ENCODE measurements at places on chromosomes 13 and 19.

DNA sequence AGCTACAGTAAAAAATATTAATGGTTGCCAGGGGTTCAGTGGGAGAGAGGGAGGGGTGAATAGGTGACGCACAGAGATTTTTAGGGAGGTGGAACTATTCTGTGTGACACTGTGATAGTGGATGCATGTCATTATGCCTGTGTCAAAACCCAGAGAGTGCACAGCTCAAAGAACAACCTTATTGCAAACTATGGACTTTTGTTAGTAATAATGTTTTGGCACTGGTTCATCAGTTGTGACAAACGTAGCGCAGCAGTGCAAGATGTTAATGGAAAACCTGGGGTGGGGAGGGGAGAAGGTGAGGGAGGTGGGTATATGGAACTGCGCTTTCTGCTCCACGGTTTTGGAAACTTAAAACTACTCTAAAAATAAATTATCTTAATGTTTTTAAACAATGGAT lies 134.6 kb upstream of the RFC3 start:
- DNase-seq, result no peak

DNA sequence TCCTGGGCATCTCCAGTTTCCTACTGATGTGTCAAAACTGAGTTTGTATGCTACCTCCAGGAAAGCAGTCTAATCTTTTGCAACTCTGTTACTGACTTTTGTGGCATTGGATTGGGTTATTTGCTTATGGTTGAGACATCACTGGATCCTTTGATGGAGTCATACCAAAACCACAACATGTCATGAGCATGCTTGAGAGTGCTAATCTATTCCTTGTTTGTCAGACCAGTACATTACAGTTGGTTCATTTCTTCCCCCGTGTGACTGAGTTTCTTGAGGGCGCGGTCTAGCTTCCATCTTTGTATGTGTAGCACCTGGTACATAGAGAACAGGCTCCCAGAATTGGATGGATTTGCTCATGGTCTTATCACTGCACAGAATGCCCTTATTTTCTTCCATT lies 43.2 kb downstream of the SUGT1 start:
- no peak for DNase-seq

DNA sequence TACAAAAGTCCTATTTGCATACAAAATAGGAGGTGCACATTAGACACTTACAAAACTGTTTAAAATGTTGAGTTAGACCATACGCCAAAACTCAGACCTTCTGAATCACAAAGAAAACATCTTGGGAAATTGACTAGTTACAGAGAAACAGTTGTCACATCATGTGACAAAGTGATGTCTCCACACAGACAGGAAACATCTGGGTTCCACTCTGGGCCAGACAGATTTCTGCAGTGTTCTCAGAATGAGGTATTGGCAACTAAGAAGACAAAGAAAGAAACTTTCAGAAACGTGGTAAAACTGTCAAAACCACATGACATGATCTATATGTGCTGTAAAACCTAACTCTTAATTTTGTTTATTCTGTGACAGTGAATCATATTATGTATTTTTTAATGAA lies 6.7 kb downstream of the ZNF793 start:
- DNase-seq, result no peak

DNA sequence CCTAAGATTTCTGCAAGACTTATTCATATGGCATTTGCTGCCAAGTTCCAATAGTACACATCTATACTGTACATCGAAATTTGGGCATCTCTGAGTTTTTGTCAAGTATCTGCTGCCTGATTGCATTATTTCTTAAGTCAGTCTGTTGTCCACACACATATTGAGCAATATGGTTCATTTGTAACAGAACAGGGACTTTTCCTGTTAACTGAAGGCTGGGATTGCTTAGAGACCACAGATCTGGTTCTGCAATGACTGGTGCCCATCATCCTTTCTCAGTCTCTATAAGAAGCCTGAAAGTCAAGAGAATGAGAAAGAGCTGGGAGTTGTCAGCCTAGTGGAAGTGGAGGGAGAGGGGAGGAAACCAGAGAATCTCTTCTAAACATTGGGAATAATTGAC lies 22.5 kb upstream of the MYCBP2 start:
- no peak for DNase-seq

- DNase-seq, result no peak
Measured at GRCh38 chr19:2678044-2678671, 24.3 kb downstream of the GNG7 start.

DNA sequence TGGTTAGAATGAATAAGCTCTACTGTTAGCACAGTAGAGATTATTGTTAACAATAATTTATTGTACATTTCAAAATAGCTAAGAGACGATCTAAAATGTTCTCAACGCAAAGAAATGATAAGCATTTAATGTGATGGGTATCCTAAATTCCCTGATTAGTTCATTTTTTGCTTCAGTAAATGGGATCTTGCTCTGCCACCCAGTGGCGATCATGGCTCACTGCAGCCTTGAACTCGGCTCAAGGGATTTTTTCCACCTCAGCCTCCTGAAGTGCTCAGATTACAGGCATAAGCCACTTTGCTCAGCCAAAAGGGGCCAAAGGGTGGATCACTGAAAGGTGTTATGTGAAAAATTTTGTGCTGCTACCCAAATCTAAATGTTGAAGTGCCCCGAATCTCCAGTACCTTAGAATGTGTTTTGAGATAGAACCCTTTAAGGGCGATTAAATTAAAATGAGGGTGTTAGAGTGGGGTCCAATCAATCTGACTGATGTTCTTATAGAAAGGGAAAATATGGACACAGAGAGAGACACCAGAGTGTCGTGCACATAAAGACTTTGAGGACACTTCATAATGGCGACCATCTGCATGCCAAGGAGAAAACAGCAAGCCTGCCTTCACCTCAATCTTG lies 31.5 kb upstream of the ZNF766 start:
- no peak for DNase-seq

GRCh38 chr13:73958657-73959397 lies 175.4 kb downstream of the KLF12 start:
- peak; percentile 15 for DNase-seq

- no peak for DNase-seq
Measured at GRCh38 chr13:40644838-40645604, 21.4 kb downstream of the FOXO1 start.

DNA sequence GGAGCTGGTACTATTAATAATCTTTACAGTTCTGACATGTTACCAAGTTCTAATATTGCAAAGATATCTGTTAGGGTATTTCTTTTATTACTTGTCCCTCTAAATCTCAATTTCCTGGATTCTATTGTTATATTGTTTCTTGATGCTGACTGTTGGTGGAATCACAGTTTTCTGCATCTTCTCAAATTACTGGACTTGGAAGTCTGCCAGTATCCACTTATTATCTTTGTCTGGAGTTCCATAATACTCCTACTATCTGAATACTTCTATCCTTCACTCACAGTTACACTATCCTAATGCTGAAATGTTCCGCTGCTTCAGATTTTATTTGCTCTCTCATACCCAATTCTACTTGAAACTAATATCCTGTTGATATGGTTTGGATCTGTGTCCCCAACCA lies 1985.7 kb upstream of the PRR20A start:
- DNase-seq, result no peak

DNA sequence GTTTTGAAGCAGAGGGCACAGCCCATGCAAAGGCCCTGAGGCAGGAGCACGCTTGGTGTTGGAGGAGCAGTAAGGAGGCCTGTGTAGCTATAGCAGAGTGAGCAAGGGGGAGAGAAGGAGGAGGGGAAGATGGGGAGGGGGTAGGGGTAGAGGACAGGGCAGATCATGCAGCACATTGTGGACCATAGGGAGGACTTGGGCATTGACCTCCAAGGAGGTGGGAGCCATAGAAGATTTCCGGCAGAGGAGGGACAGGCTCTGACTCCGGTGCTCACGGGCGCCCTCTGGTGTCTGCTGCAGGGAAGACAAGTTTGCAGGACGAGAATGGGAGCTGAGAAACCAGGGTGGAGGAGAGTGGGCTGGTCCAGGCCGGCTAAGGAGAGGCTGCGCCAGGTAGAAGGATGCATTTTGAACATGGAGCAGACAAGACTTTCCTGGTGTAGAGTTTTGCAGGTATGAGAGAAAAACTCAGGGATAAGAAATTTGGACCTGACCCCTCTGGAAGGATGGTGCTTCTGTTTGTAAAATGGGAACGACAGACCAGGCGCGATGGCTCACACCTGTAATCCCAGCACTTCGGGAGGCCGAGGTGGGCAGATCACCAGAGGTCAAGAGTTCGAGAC lies 13.7 kb upstream of the CREB3L3 start:
- no peak for DNase-seq

DNA sequence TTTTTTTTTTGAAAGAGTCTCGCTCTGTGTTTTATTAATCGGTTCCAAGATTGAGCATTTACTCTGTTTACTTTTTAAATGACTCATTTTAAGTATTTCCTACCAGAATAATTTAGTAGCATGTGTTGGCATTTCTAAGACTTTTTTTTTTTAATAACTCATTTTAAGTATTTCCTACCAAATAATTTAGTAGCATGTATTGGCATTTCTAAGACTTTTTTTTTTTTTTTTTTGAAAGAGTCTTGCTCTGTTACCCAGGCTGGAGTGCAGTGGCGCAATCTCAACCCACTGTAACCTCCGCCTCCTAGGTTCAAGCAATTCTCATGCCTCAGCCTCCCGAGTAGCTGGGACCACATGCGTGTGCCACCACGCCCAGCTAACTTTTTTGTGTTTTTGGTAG lies 13.1 kb downstream of the SETDB2 start:
- no peak for DNase-seq

DNA sequence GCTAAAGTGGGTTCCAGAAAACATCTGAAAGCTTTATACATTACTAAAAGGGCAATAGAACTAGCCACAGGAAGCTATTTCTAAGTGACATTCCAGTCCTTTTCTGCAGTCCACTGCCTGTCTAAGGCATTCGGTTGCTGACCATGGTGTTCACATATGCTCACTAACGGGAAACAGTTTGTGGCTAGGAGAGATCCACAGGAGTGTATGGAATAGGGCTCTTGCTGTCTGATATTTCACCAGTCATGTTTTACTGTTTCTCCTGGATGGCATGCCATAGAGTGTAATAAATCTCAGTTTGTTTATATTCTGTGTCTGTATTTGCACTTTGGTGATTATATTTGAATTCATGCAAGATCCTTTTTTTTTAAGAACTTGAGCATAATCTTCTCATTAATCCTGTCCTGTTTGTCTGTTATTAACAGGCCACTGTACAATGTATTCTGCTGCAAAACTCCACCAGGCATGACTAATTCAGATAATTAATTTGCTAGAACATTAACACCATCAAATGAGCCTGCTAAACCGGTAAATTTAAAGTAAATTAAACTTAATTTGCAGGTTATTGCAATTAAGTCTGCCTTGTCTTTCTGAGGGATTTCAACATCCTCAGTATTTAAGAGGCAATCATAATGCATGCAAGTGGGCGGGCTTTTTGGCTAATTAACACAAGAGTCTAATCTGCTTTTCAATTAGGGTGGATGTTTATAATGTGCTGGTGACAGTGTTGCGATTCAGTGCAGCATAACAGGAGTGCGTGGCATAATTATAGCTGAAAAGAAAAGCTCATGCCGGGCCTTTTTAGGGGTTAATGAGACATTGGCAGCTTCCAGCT lies 201.3 kb downstream of the POU4F1 start:
- DNase-seq, result no peak

DNA sequence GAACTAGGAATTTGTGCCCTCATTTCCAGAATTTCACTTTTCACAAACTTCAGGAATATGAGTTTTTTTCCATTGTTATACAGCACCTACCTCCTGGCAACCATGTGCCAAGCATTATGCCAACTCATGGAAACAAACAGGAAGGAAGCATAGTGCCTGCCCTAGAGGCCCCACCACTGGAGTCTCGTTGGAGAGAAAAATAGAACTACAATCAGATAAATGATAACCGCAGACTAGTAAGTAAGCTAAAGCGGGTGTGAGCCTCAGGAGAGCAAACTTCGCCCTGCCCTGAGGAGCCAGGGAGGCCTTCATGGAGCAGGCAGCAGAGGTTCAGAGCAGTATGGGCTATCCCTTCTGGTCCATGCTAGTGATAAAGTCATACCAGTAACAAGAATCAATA lies 75.9 kb downstream of the FRY start:
- no peak for DNase-seq

DNA sequence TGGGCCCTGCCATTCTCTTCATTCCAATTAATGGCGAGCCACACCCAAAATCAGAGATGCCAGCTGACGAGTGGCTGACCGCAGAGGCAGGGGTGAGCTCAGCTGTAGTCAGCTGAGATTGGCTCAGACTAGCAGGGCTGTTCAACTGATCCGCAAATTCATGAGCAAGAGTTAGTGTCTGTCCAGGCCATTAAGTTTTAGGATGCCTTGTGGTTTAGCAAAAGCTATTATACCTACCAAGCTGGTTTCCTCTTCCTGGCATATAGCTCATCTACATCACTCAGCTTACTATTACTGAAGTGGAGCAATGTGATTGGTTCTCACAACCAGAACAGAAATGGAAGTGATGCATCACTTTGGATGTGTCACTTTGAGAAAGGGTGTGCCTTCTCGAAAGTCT lies 148.7 kb downstream of the NALCN start:
- no peak for DNase-seq

DNA sequence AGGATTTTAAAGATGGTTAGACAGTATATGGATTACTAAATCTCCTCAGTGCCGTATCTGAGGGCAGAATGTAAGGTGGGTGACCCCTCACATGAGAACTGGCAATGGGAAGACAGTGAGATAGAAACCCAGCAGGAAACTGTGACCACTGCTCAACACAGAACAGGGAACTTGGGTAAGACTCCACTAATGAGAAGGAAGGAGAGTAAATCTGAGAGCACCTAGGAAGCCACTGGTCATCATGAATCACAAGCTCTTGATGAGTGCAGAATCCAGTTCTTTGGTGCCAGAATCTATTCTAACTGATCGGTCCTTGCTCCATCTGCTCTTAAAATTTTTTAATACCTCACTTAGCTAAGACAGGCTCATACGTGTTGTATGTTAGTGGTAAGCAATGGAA lies 261.8 kb downstream of the KLF12 start:
- DNase-seq, result no peak

DNA sequence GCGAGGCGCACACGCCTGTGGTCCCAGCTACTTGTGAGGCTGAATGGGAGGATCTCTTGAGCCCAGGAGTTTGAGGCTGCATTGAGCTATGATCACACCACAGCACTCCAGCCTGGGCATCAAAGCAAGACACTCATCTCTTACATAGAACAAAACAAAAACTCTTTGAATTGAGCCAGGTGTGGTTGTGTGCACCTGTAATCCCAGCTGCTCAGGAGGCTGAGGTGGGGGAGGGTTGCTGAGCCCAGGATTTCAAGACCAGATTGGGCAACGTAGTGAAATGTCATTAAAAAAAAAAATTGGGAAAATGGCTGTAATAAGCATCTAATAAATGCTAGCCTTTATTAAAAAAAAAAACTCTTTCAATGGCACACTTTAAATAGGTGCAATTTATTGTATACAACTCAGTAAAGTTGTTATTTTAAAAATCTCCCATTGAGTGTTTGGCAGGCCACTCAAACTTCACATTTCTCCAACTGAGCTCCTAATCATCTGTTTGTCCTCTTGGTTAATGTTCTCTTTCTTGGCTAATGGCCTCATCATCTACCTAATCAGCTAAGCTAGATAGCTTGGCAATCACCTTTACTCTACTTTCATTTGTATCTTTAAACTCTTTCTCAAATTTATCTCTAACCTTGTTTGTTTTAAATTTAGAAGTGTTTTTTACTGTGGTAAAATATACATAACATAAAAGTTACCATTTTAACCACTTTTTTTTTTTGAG lies 28.1 kb upstream of the HMGB1 start:
- DNase-seq, result no peak

GRCh38 chr19:2636897-2637683 lies 65.4 kb downstream of the GNG7 start:
- no peak for DNase-seq
